ENCODE measurements at places on chromosomes 16 and 17.

DNA sequence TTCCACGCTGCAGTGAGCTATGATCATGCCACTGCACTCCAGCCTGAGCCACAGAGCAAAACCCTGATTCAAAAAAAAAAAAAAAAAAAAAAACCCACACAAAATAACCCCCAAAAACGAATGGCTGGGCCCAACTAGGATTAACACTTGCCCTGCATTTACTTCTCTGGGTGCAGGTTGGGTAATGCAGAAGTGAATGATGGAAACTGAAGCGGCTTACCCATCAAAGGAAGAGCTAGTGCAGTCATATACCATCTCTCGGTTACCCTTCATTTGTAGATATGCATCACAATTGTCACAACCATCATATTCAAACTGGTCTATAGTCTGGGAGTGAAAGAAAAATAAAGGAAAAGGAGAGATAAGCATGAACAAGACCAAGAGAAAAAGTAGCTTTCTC lies 819 bp downstream of the SUPT4H1 start:
- no peak for DNase-seq

DNA sequence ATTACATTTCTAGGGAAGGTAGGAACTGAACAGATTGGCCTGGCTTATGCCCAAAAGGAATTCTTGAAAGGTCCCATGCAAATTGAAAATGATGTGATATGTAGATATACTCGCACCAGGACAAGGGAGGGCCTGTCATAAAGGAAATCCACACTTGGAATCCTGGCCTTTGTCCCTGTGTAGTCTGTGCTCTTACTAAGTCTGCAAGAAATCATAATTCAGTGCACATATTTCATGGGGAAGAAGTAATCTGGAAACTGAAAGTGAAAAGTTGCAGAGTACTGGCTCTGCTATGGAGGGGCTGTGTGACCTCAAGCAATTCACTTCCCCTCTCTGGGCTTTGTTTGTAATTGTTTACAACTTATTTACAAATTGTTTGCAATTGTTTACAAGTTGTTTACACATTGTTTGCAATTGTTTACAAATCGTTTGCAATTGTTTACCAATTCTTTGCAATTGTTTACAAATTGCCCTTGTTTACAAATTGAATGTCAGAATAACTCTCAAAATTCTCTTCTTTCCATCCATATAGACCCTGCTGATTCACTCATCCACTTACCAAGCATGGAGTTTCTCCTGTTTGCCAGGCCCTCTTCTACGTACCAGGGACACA lies 12.9 kb downstream of the SCNN1G start:
- peak; percentile 56 for DNase-seq

GRCh38 chr17:16974569-16975276 lies 2.8 kb upstream of the TNFRSF13B start:
- no peak for DNase-seq

DNA sequence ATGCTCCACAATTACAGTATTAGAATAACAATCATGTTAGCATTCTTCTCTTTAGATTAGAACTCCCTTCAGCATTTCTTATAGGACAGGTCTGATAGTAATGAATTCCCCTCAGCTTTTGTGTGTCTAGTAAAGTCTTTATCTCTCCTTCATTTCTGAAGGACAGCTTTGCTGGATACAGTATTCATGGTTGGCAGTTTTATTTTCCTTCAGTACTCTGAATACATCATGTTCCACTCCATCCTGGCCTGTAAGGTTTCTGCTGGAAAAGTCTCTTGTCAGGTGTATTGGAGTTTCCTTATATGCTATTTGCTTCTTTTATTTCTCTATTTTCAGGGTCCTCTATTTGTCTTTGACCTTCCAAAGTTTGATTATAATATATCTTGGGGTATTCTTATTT lies 4.0 kb upstream of the ABCA10 start:
- no peak for DNase-seq

GRCh38 chr16:68313116-68313515 lies 2.3 kb downstream of the PRMT7 start:
- DNase-seq, result no peak

GRCh38 chr16:73206151-73206707 lies 158.3 kb upstream of the ZFHX3 start:
- DNase-seq, result no peak

GRCh38 chr16:56987692-56988091 lies 1.7 kb upstream of the NLRC5 start:
- no peak for DNase-seq

DNA sequence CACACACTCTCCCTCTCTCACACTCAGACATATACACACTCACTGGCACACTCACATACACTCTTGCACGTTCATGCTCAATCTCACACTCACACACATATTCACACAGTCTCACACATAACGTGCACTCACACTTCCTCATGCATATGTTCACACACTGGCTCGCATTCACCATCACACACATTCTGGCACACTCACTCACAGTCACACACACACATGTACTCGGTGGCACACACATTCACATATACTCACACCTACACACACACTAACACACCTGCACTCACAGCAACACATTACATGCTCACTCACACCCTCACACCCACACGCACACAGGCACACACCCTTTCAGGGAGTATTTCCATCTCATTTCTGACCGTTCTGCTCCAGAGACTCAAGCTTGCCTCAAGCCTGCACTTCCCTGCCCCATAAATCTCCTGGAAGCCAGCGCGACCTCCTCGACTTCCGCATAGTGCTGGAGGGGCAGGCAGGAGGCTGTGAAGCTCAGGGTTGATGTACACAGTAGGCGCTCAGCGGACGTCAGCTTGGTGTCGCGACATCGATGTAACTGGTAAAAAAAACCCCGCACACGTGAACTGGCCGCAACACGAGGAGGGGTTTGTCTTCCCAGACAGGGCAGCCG lies 66.7 kb upstream of the FOXF1 start:
- no peak for DNase-seq
